NCI-H1105 treated with DMSO at 0.1 percent for 48 hours (cell line): ENCODE measurements at places on chromosomes 16 and 17.

DNA sequence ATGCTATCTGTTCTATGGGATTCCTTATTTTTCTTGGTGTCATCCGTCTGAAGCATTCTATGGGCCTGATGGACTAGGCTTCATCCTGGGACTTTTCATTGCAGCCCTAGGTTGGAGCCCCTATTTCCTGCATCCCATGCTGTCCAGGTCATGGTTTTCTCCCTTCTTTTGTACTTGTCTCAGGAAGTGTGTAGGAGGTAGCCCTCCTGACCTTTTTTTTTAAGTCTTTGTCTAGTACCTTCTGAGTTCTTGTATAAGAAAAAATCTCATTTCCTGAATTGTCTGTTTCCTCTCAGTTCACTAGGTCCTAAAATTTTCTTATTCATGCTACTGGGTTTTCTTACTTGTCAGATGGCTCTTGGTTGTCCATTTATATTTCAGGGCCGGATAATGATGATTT is 6.0 kb downstream of the NDEL1 start:
- DNase-seq = no peak

DNA sequence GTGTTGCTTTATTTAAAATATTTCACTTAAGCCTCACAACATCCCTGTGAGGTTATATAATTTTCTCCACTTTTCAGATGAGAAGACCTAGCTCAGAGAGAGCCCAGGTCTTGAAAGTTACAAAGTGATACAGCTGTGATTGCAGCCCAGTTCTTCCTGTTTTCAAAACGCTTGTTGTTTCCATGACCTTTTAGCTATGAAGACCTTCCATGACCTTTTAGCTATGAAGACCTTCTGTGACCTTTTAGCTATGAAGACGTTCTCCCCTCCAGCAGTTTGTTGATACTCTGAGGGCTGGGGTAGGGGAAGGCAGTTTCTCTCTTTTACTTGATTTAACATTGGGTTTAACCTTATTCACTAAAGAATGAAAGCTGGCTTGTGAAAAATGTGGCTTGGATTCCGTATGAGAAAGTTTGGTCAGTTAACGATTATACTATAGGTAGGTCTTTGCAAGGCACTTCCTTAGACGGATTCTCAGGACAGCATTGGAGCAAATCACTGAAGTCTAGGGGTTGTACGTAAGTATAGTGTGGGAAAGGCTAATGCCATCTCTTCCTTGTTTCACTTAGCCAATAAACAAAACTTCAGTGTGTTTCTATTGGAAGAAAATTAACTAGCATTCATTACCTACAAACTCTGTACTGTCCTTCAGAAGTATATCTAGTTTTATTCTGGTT is 20.7 kb downstream of the PHKB start:
- no peak for DNase-seq

- no peak for DNase-seq
These were observed 6.1 kb downstream of the SGSM2 start for GRCh38 chr17:2343421-2343820.

- no peak for DNase-seq
These were observed 23.4 kb downstream of the ADAT1 start for GRCh38 chr16:75599452-75600277.

DNA sequence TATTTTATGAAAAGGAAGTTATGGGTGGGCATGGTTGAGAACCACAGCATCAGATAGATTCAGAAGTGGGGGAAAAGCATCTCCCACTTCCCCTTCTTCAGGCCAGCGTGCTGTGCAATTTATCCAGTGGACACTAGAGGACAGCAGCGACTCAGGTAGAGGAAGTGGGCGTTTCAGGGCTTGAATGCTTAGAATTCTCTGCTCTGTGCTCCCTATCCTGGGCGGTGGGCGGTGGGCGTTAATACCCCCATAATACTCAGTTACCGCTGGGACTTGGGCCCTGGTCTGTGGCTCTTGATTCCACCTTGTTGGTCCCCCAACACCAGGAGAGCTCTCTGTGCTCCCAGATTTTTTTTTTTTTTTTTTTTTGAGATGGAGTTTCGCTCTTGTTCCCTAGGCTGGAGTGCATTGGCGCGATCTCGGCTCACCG is 3.7 kb upstream of the LYZL6 start:
- peak; percentile 30 for DNase-seq

DNA sequence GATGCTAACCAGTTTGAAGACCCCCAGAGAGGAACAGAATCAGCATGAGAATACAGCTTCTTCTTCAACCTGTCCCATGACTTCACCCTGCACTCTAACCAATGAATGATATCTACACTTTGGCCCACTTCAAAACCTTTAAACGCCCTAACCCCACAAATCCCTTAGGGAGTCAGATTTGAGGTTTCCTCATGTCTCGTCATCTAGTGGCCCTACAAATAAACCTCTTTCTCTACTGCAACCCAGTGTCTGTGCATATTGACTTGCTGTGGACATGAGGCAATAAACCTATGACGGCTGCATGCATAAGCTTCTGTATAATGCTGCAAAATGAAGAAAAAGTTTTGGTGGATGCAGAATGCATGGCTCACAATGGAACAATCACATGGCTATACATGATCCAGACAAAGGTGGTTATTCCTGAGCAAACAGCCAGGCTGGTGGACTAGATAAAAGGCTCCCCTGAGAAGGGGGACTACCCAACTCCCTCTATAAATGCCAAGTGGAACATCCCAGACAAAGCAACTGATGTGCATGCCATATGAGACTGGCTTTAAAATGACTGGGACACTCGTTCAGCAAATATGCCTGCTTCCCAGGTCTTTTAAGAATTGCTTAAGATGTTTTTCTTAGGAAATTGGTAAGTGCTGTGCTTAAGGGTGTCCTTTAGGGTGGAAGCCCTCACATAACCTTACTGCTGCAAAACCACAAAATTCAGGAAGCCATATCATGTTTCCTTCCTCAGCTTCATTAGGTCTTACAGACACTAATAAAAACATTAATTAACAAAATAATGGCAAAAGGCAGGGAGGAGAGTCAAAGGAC is 12.2 kb downstream of the N4BP1 start:
- DNase-seq = no peak

DNA sequence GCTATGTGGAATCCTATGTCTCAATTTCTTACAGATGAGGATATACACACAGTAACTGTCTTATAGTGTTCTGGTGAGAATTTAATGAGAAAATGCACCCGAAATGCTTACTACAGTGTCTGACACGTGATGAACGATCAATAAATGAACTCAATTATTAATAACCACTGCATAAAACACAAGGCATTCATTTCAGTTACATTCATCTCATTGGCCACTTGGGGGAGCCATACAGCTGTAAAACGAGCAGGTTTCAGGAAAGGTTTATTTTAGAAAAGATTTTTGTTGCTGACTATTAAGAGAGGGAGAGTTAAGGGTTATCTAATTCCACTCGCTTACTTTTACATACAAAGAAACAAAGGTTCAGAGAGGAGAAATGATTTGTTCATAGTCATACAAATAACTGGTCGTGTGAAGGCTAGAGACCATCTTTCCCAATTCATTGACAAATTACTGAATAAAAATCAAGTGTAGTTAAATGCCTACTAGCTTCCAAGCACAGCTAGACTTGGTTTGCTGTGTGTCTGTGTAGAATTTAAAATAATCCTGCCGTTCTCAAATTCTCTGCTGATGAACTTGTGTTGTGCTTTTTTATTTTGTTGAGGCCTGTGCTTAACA is 160.1 kb downstream of the MAP2K4 start:
- DNase-seq = peak; percentile 48

DNA sequence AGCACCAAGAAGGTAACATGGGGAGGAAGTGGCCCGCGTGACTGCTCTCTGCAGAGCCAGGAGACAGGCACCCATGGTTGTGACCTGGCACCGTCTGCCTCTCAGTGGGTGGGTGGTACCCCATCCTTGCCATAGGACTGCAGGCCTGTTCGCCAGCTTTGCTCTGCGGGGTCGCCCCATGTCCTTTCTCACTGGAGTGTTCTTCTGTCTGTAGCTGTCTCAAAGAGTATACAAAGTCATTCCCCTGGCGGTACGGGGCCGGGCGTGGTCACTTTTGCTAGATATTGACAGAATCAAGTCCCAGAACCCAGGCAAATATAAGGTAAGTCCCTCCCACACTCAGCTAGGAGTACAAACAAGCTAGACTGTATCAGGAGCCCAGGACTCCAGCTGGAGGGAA is 6.0 kb downstream of the TBC1D26 start:
- DNase-seq = no peak

GRCh38 chr16:18018376-18018775 is 318.2 kb downstream of the NPIPA8 start:
- DNase-seq = no peak

DNA sequence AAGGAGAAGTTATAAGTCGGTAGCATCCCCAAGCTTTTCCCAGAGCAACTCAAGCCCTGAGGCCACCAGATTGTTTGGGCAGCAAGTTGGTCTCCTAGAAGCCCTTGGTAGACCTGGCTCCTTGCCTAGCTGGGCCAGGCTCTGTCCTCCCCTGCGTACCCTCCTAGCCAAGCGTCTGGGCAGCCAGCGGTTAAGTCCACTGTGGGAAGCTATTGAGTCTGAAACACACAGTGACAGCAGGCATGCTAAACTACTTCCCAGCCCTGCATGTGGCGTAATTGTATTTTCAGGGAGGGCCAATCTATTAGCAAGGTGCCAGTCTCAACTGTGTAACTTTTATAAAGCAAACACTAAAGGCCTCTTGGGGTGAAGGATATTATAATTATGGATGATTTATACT is 419.1 kb upstream of the RBFOX1 start:
- DNase-seq = no peak

GRCh38 chr16:35194681-35195080 is 1735.3 kb downstream of the TP53TG3F start:
- no peak for DNase-seq

GRCh38 chr17:40100669-40101366 is 429 bp upstream of the NR1D1 start:
- DNase-seq = peak; percentile 90

DNA sequence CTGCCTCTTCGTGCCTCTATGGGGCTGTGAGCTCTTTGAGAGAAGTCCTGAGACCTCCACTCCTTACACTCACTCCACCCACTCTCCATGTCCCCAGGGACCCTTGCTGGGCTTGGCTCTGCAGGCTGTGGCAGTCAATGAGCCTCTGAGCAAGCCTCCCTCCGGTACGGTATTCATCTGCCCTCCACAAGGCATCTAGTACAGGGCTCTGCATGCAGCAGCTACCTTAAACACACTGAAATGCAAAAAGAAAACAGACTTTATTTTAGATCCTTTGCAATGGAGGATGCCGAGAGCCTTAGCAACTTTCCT is 38.9 kb upstream of the SMPD3 start:
- no peak for DNase-seq

DNA sequence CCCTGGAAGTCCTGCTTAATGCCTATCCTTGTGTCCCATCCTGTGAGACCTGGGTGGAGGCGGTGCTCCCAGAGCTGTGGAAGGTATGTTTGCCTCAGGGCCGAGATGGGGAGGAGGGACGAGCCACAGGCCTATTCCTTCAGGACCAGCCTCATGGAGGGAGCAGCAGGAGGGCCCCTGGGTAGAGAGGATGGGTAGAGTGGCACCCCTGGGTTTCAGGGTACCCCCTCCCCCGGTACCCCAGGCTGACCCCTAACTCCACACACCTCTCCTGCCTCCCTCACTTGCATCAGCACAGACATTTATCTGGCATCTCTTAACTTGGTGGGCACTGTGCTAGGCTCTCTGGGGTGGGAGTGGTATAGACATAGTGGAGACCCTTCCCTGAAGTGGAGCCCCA is 7.1 kb downstream of the ASB16 start:
- no peak for DNase-seq

GRCh38 chr16:78503602-78504001 is 404.1 kb downstream of the WWOX start:
- DNase-seq = peak; percentile 31

- no peak for DNase-seq
These were observed 6.5 kb downstream of the WWP2 start for GRCh38 chr16:69768666-69769065.

DNA sequence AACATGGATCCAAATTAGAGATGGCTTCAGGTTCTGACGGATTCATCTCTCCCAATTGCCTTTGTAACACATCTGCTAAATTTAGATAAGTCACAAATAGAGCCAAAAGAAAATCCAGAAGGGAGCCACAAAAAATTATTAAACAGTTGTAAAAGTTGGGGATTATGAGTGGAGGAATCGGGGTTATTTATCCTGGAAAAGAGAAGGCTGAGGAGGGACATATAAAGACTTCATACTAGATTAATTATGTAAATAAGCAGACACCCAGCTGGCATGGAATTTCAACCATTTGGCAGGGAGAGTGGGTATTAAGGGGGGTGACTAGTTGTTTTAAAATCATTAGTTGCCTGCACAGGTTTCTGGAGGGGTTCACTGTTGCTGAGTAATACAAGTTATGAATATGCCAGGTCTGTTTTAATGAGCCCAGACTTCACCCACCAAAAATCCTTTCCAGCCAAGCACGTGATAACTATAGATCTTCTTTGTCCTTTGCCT is 89.6 kb downstream of the CDH13 start:
- no peak for DNase-seq

DNA sequence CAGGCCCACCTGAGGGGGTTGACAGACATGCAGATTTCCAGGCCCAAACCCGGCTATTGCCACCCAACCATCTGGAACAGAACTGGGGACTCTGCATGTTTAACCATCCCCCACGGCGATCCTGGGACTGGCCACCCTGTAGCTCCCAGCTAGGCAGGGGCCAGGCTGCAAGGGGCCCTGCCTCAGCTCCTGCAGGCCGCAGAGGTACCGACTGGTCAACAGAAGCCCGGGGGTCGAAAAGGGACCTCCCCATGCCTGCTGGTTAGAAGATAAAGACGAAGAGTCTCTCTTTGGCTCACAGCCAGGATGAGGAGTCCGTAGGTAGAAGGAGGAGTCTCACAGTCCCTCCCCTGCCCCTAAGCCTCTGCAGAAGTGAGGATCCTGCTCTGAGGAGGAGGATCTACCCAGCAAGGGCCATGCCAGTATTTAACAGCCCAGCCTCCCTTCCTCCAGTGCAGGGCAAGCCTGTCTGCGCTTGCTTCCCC is 223.4 kb upstream of the TNRC6C start:
- DNase-seq = no peak

- DNase-seq = no peak
These were observed 34.5 kb downstream of the MAP1LC3B start for GRCh38 chr16:87426423-87427215.

DNA sequence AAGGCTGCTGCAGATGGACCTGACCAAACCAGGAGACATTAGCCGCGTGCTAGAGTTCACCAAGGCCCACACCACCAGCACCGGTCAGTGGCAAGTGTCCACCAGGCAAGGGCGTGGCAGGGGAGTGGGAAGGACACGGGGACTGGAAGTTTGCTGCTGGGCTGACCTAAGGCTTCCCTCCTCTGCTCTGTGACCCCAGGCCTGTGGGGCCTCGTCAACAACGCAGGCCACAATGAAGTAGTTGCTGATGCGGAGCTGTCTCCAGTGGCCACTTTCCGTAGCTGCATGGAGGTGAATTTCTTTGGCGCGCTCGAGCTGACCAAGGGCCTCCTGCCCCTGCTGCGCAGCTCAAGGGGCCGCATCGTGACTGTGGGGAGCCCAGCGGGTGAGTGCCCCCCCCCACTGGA is 4.8 kb downstream of the HSD11B2 start:
- no peak for DNase-seq
